ENCODE measurements at places on chromosomes 3 and 15. TPM values are rescaled to one million over a fixed set of nuclear protein-coding genes. Genes with fewer than 3 reads are reported as not detected.

The ARL6IP5 gene
- total RNA-seq: 119 TPM

The ARHGAP31 gene
- 7.7 TPM for total RNA-seq

The ZNF774 gene
- total RNA-seq: 0.75 TPM

The FBXL22 gene
- 0.23 TPM for total RNA-seq

The RCN2 gene
- 93.9 TPM for total RNA-seq

The C3orf49 gene
- not detected for total RNA-seq

The NMNAT3 gene
- not detected for total RNA-seq

The SLC12A1 gene
- total RNA-seq: not detected

The SV2B gene
- total RNA-seq: not detected

The PPP2R3A gene
- 15.3 TPM for total RNA-seq

GRCh38 chr15:58475573-58476524 lies 44.1 kb downstream of the LIPC start:
- DNase-seq: peak; percentile 52

DNA sequence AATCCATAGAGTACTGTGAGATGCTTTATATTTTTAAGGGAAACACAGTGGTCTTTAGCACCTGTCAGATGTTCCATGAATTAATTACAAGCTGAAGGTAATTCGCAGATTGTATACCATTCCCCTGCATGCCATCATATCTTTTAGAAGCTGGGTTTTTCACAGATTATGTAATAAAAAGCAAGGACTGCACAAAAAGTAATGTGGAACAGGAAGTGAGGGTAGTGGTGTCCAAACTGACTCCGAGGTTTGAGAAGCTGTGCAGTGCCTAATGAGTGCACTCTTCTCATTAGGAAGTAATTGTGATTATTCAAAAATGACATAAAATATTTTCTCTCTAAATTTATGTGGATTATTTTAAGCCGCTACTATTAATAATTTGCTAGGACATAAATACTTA lies 123.2 kb downstream of the GOLIM4 start:
- no peak for DNase-seq

DNA sequence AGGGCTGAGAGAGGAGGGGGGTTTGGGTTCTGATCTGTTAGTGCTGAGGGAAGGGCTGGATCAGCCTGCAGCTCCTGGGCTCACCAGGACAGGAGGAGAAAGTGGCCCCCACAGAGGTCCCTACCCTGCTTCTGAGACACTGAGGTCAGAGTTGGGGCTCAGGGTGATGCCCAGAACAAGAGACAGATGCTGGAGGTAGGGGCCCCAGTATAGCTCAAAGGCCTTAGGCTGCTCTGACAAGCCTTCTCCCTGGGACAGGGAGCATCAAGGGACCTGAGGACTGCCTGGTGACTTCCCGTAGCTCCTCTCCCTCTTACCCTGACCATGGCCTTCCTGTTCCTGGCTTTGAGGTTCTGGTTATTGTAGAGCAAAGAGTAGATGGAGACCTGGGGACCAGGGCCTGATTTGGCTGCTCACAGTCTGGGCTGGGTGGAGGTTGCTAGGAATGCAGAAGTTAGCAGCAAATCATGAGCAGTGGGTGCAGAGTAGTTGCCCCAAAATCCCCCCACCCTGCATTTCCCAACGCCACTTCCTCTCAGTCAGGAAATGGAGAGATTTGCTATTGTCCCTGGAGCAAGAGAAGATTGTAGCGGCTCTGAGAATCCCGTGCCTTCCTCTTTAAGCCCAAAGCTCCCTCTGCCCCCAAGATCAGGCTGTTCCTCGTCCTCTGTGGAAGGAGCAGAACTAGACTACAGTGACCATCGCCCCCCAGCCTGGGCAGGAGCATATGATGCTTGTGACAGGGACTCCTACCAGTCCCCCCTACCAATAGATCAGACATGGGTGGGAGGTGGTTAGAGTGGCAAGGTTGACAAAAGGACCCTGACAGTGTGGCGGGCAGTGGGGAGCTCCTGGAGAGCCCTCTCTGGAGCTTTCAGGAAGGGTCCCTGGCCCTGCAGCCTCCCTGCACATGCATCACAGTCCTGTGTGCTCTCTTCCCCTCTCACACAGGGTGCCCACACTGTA lies 47.4 kb upstream of the SEC22A start:
- DNase-seq: no peak

DNA sequence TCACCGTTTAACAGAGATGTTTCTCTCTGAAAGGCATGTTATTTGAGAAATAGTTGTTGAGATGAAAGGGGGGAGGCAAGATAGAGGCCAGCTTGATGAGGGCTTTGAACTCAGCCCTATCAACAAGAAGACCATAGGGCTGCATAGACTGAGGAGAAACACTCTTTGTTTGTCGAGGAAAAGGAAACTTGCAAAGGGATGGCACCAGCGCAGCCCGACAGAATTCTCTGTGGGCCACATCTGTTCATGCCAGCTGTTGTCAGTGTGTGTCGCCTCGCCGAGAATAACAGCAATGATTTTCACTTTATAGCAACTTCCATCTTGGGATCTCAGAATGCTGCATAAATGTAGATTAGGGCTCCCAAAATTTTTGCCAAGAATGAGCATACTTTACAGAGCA lies 478.3 kb upstream of the TPRG1 start:
- DNase-seq: no peak

GRCh38 chr15:56992725-56993124 lies 74.3 kb downstream of the TCF12 start:
- no peak for DNase-seq

- DNase-seq: peak; percentile 63
Measured at GRCh38 chr3:17639257-17639656, 103.2 kb downstream of the TBC1D5 start.

DNA sequence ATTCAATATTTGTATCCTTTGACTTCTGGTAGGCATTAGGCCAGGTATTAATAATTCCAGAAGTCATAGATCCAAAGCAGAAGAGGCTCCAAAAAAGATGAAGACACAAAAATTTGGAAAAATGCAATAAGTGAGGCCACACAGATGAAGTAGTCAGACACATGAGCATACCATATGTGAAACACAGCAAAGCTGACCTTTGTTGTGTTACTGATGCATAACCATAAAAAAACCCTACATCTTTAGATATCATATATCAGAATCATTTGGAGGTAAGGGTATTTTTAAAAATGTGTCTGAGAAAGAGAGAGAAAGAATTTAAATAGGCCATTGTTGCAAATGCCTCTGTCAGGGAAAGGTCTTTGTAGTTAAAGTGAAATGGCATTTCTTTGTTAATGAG lies 314.9 kb downstream of the SLC9A9 start:
- DNase-seq: no peak

DNA sequence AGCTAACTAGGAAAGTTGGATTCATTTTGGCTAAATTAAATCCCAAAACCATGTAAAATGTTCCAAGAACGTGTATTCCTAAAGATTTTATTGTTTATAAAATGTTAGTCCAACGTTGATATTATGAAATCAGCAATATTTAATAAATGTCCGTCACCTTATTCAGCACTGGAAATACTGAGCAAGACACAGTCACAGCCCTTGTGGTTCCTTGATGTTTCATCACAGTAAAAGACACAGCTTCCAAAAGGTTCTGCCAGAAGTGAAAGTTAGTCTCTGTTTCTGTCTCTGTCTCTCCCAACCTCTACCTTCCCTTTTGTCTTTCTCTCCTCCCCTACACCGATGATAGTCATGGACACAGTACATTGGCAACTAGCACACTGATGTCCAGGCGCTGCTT lies 82.2 kb upstream of the BOC start:
- DNase-seq: no peak

DNA sequence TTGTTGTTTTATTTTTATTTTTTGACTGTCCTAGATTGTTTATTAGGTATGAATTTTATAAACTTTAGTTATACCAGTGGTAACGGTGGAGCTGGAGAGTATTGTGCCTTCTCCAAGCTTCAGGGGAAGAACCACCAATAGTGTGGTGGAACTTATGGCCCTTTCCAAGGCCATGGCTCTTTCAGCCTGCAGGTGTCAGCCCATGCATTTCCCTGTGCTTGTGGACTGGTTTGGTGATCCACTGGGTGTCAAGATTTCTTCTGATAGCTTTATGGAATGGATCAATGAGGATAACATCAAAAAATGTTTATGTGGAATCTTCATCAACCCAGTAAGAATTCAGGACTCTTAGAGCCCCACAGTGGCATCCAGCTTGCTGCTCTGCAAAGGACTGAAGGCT lies 19.2 kb upstream of the SCAMP5 start:
- DNase-seq: no peak

GRCh38 chr3:178676077-178676476 lies 139.8 kb downstream of the KCNMB2 start:
- DNase-seq: no peak

- no peak for DNase-seq
Measured at GRCh38 chr3:68360492-68360891, 571.9 kb downstream of the TAFA4 start.

DNA sequence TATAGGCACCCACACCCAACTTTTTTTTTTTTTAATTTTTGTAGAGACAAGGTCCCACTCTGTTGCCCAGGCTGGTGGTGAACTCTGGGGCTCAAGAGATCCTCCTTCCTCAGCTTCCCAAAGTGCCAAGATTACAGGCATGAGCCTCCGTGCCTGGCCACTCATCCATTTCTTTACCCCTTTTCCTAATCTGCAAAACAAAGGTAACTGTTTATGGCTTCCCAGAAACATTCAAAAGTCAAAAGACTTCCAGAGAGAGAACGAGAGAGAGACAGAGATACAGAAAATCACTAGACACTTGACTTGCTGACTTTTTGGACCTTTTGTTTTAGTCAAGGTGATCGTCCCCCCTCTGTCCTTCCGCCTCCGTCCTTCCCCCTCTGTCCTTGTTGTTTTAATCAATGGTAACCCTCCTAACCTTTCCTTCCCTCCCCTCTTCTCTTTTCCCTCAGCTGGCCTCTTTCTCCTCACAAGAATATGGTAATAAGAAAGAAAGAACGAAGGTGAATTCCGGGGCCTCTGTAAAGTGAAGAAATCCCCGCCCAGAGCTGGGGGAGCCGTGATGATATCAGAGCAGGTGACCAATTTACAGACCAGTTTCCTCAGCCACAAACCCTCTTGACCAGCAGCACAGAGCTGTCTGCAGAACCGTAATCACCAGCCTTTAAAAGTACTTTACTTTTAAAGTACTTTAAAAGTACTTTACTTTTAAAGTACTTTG lies 21.9 kb downstream of the KLHL6 start:
- no peak for DNase-seq

- DNase-seq: no peak
Measured at GRCh38 chr3:164737174-164737573, 341.1 kb downstream of the SI start.

DNA sequence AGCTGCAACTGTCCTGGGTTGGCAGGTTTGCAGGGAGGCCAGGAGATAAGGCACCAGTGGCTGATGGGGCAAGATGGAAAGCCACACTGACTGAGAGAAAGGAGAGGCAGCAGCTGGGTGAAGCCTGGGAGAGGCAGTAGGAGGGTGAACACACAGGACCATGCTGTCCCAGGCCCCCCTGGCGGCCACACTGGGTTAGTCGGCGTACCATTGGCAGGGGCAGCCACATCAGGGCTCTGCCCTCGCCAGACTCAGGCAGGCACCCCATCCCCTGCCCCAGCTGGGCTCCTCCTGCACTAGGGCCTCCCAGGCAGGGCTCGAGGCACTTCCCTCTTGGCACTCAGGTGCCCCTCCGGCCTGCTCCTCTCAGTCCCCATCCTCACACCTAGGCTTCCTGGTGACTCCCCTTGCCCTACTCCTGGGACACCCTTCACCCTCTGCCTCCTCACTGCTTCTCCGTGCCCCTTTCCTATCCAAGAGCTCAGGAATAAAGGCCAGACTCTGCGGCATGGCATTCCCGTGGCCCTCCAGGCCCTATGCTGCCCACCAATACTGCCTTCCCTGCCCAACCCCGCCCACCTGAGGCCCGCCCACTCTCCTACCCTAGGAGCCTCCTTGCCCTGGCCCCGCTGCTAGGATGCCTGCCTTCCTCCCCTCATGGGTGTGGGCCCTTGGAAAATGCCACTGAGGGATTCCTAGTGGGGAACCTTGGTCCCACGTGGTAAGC lies 28.7 kb upstream of the DUSP7 start:
- DNase-seq: no peak

- no peak for DNase-seq
Measured at GRCh38 chr3:39573392-39573791, 105.9 kb downstream of the MOBP start.

DNA sequence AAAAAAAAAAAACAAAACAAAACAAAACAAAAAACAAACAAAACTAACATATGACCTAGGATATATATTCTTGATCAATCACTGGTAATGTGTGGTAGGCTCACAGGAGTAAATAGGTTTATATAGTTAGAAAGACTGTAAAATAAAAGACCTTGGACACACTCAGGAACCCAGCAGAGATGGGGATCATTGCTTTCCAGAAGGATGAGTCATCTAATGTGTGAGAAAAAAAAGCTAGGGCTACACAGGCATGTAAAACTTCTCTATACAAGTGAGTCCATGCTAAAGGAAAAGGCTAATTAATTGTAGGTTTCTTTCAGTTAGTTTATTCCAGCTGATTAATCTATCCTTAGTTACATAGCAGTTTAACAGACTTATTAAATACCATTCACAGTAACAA lies 710.3 kb upstream of the ARPP21 start:
- peak; percentile 13 for DNase-seq

DNA sequence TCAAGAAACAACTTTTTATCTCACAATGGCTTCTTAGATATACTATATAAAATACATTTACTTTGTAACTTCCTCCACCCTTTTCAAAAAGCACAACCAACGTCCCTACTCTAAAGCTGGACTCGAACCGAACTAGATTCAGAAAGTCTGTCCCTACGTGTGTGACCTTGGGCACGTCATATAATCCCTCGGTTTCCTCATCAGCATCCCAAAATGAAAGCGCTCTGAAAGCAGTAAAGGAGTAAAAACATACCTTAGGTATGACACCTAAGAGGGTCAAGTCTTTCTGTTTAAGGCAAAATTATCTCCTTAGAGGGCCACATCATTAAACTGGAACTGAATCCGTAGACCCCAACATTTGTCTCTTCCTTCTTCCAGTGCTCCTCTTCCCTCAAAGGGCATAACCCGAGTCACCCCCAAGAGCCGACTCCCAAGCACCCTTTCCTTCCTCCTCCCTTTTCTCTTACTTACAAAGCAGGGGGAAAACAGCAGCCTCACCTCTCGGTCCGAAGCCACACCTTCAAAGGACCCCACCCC lies 663 bp downstream of the PDCD10 start:
- DNase-seq: peak; percentile 9

GRCh38 chr3:129654131-129654530 lies 47.7 kb upstream of the PLXND1 start:
- DNase-seq: peak; percentile 15

- DNase-seq: no peak
Measured at GRCh38 chr3:8557298-8557697, 55.7 kb downstream of the LMCD1 start.

Measured in LHCN-M2 (cell line).